ENCODE measurements at places on chromosomes 1 and 21. TPM values are rescaled to one million over a fixed set of nuclear protein-coding genes. Genes with fewer than 3 reads are reported as not detected.

- no peaks in the 10 kb centered on the region for H3K36me3 ChIP-seq
- H3K4me3 ChIP-seq: no peak overlapping the region
- DNase-seq: no peak
- no peak overlapping the region for H3K27ac ChIP-seq
These were observed 7.3 kb upstream of the TMEM51 start for GRCh38 chr1:15146142-15146680.

DNA sequence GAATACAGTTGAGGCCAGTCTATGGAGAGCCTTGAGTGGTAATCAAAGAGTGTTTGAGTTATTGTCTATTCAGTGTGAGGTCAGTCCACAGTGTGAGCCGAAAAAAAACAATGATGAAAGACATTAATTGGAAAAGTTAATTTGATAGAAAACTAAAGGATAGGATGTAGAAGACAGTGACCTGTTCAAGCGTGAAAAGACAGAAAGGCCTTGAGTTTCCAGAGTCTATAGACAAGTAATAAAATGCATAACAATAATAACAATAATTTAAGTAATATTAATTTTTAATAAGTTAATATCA, 90.4 kb downstream of the SLC30A10 start:
- DNase-seq: no peak
- no peak overlapping the region for H3K27ac ChIP-seq
- no peak overlapping the region for H3K4me3 ChIP-seq
- H3K36me3 ChIP-seq: no peaks in the 10 kb centered on the region
- H3K4me1 ChIP-seq: no peaks in the 10 kb centered on the region

Gene PLPP3
- polyA plus RNA-seq: 71.6 TPM

DNA sequence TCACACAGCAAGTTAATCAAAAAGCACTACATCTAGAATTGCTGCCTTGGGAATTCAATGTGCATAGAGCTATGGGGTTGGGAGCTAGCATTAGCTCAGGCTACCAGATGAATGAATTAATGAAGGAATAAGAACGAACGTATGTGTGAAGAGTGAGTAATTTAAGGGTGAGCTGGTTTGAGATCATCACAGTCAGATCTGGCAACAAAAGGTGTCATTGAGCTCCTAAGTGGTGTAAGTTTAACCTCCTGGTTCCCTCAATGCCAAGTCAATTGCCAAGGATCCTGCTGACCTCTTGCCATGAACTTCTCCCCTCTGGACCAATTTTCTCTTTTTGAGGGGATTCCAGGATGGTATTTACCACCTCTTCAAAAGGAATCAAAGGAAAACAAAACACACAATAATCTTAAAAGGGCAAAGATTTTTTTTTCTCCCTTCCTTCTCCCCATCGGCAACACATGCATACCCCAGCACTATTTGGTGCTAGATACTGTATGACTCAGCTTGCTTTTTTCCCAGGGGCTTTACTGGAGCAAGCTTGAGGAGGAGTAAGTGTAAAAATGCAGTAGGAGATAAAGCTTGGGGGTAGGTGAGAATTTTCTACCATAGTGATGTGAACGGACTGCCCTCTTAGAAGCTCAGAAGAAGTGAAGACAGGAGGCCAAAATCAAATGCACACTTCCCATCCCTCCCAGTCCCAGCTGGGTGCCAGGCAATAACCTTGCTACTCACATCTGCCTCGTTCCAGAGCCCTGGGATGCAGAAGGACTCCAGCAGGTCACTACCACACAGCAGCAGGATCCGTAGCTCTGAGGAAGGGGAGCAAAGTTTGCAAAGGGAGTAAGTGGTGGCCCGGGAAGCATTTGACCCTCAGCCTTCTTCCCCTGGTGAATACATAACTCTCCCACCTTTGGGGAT, 92.0 kb downstream of the LAMC2 start:
- H3K4me1 ChIP-seq: no peaks in the 10 kb centered on the region
- H3K4me3 ChIP-seq: no peak overlapping the region
- no peak for DNase-seq
- no peaks in the 10 kb centered on the region for H3K36me3 ChIP-seq
- no peaks in the 10 kb centered on the region for H3K27me3 ChIP-seq

Data from small intestine (tissue), 16 donors.